ENCODE measurements at places on chromosomes 1 and 21.

GRCh38 chr1:243851257-243851756, 1.3 kb upstream of the AKT3 start:
- DNase-seq: no peak

DNA sequence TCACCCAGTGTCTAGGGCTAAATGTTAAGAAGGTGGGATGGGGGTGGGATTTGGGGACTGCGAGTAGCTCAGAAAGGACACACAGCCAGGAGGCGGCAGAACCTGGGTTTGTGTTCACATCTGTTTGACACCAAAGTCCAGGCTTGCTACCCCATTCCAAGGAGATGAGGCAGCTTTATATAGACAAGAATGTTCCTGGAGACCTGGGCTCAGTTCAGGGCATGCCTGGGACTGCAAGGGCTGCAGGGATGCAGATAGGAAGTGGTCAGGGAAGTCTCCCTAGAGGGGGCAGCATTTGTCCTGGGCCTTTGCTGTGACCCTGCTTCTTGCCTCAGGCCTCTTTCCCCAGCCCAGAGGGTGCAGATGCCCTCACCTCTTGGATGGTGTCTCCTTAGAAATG, 16.3 kb downstream of the PADI3 start:
- no peak for DNase-seq

GRCh38 chr1:93111065-93111464, 32.0 kb downstream of the MTF2 start:
- no peak for DNase-seq

DNA sequence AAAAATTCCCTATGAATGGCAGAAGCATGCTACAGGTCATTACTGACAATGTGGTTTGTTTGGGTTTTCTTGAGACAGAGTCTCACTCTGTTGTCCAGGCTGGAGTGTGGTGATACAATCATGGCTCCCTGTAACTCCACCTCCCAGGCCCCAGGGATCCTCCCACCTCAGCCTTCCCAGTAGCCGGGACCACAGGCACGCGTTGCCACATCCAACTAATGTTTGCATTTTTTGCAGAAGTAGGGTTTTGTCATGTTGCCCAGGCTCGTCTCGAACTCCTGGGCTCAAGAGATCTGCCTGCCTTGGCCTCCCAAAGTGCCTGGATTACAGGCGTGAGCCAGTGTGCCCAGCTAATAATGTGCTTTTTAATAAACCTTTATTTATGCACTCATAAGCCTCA, 259.1 kb downstream of the NFIA start:
- no peak for DNase-seq

DNA sequence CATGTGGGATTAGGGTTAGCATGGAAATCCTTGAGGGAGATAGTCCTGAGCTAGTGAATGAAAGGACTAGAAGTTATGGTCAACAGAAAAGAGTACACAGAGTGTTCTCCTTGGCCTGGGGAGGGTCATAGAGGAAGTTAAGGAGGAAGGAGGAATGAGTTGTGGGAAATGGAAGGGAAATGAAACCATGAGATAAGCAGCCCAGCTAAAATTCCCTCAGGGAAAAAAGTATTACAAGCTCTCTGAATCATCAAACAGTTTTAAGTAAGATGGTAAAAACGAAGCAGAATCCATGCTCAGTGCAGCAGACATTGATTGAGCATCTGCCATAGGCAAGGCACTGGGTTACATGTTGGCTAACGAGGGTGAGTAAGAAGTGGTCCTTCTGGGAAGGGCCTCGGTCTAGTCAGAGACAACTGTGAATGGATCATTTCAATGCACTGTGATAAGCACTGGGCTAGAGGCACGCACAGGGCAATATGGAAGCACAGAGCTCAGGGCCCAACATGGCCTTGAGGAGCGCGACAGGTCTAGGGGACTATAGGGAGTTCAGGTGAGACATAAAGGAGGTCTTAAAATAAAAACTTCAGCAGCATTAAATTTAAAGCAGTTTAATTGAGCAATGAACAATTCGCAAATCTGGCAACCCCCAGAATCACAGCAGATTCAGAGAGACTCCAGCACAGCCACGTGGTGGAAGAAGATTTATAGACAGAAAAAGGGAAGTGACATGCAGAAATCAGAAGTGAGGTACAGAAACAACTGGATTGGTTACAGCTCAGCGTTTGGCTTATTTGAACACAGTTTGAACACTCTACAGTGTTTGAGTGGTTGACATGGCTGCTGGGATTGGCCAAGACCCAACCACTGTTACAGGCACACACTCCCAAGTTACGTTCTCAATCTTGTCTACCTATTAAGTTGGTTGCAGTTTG, 219.5 kb downstream of the HLX start:
- DNase-seq: no peak

DNA sequence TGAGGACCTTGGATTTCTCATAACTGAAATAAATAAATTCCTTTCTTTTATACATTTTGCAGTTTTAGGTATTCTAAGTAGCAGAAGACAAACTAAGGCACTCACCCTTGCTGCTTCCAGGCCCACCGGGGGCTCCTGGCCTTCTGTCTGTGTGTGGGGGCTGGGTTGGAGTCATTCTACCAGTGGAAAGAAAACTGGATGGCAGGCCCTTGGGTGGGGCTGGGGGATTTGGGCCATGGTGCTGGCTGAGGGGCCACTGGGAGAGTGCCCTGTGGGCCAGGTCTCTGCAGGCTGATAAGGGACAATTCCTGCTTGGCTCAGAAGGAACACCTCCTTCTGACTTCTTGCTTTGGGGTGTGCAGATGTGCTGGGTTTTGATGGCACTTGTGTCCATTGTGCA, 54.0 kb upstream of the CSF3R start:
- DNase-seq: no peak

DNA sequence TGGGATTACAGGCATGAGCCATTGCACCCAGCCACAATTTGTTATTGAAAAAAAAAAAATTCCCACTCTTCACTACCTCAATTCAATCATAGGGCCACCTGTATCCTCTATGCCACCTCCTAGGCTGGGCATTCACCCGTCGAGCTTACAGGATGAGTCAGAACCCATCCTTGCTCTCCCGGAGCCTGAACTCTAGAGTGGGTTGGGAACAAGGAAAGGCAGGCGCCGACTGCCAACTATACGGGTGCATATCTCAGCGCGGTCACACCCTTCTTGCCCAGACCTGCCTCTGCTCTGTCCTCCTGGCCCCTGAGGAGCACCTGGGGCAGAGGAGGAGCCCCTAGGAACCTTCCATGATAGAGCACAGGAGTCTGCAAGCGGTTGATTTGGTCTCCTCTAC, 21.4 kb upstream of the LBR start:
- no peak for DNase-seq

- no peak for DNase-seq
These were observed 299 bp upstream of the PROX1 start for GRCh38 chr1:213987422-213987926.

DNA sequence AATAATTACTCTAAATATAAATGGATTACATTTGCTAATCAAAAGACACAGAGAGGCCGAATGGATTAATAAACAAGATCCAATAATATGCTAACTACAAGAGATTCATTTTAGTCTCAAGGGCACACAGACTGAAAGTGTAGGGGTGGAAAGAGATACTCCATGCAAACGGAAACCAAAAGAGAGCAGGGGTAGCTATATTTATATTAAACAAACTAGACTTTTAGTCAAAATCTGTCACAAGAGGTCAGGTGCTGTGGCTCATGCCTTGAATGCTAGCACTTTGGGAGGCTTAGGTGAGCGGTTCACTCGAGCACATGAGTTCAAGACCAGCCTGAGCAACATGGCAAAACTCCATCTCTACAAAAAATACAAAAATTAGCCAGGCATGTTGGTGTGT, 33.6 kb upstream of the DISP1 start:
- DNase-seq: no peak

- DNase-seq: no peak
These were observed 38.1 kb downstream of the RCSD1 start for GRCh38 chr1:167668108-167668507.

- no peak for DNase-seq
These were observed 16.8 kb downstream of the CXADR start for GRCh38 chr21:17529648-17530047.
